EL (cell line): ENCODE measurements at places on chromosomes 7 and 10.

DNA sequence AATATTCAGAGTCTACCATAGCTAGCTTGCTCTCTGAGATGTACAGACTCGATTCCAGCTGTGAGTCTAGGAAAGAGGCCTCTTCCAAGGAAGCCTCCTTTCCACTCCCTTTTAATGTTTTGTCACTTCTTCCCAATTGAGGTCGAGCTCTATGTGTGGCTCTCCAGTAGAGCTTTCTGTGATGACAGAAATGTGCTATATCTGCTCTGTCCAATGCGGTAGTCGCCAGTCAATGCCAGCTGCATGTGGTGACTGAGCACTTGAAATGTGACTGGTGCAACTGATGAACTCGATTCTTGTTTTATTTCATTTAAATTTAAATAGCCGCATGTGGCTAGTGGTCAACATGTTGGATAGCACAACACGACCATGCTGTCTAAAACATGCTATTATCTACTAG, 387.0 kb upstream of the NRP1 start:
- no peak for DNase-seq

GRCh38 chr7:80823057-80823456, 95.8 kb downstream of the SEMA3C start:
- DNase-seq = no peak

DNA sequence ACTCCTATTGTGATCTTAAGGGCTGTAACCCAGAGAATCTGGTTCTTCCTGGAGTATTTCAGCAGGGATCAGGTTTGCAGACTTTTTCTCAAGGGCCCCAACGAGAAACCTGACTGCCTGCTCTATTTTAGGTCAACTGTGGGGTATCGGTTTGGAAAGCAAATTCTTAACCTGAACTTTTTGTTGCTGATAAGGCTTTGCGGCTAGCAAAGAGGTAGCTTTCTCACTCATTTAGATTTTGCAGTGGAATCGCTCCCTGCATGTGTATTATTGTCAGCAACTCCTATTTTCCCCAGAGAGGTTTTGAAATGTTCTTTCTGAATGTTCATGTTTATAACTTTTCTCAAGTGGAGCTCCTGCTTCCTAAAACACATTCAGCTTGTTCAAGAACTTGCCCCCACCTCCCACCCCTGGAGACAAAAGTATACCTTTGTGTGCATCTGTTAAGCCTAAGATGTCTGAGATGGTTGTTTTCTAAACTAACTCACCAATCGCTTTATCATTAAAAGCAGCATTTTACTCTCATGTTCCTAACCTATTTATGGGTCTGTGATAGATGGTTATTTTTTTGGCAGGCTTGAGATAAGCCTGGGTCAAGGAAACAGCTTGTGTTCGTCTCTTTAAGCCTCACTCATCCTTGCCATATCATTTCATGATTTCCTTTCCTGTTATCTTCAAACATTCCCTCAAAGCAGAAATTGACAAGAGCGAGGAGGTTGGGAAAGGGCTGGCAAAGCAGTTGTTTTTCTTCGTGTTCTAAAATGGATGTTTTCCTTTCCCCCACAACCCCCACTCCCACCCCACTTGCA, 129.8 kb downstream of the BAMBI start:
- DNase-seq = no peak

- DNase-seq = no peak
These were observed 19.0 kb downstream of the RBM48 start for GRCh38 chr7:92547579-92547978.

DNA sequence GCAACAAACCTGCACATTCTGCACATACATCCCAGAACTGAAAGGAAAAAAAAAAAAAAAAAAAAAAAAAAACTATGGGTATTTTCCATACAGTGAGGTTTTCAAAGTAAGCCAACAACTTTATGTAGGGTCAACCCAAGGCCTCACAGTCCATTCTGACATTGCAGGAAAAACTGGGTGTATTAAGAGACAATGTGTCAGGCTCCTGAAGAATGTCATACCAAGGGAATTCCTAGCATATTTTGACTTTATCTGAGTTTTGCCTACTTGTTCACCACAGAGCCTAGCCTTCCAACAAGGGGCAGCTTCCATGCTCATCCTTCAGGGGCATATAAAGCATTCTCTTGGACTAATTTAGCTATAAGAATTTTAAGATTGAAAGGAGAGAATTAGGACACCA, 368.9 kb downstream of the PLXDC2 start:
- DNase-seq = no peak

DNA sequence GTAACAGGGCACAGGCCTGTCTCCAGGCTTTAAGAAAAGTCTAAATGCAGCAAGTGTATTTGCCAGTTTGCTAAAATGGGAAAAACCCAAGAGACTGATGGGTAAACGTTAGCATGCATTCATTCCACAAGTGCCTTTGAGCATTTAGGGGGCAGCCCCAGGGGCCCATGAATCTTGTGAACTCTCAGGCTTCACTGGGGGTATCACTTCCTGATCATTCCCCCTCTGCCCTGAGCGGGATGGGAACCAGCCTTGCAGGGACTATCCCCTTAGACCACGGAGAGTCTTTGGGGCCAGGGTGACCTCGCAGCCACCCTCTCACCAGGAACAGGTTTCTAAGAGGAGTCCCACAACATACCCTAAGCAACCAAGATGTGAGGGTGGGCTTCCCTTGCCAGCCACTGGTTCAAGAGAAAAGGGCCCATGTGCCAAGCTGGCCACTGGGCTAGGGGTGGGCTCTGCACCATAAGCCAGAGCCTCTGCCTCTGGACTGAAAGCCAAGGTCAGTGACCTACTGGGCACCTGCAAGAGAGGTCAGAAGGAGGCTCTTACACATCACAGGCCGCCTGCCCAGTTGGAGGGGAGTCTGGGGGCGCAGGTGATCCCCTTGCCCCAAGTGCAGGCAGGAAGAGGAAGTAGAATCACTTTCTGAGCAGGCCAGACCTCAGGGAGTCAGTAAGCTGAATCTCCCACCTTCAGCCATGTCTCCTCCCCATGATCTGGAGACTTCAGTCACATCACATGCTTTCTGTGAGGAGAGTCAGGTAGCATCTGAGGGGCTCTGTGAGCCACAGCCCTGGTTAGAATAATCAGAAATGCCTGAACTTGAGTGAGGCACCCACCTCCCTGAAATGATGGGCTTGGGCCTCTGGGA, 75.0 kb downstream of the C10orf105 start:
- DNase-seq = no peak

- no peak for DNase-seq
These were observed 50.5 kb upstream of the MRLN start for GRCh38 chr10:59803714-59804113.

DNA sequence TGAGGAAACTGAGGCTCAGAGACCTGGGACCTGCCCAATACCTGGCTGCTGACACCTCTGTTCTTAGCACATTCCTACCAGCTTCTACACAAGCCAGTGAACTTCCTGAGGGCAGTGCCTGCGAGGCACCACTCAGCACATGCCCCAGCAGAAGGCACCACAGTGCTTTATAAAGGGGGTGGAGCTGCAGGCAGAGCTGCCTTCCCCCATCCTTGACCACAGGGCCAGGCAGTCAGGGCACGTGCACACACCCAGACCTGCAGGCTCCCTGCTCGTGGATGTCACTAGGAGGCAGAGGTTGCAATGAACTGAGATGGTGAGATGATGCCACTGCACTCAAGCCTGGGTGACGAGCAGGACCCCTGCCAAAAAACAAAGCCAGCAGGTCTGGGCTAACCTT, 39.2 kb upstream of the TUBB8 start:
- no peak for DNase-seq

GRCh38 chr7:58316-58715, 134.1 kb upstream of the FAM20C start:
- DNase-seq = no peak

- DNase-seq = no peak
These were observed 38.4 kb upstream of the C10orf120 start for GRCh38 chr10:122738031-122738430.

- DNase-seq = no peak
These were observed 212.6 kb downstream of the CACNA2D1 start for GRCh38 chr7:82230811-82231581.

- no peak for DNase-seq
These were observed 22.5 kb downstream of the UPP1 start for GRCh38 chr7:48111596-48111995.

GRCh38 chr10:31808258-31809218, 120.1 kb downstream of the ARHGAP12 start:
- DNase-seq = peak; percentile 66

DNA sequence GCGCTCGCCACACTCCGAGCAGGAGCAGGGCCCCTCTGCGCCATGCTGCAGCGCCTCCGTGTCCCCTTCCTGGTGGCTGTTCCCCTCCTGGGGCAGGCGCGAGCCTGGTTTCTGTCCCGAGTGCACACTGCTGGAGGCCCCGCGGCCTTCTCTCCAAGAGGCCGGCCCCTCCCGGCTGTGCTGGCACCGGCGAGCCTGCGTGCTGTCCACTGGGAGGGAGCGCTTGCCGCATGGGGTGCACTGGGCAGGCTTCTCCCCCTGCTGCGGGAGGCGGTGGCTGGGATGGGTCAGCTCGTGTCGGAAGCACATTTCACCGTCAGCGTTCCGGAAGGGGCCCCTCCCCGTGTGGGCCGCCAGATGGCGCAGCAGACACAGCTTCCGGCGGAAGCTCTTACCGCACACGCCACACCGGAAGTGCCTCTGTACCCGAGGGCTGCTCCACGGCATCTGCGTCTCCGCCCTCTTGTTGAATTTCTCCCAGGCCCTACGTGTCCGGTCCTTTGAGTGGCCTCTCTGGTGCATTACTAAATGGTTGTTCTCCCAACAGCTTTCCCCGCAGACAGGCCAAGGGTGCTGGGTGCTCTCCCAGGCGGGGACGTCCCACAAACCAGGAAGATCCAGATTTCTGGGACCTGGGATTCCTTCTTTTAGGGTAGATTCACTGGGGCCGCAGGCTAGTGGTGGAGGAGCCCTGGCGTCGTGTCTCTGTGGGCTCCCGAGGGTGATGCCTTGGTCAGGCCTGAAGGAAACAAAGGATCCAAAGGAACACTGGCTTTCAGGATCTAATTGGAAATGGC, 18.7 kb downstream of the ZNF786 start:
- DNase-seq = no peak

DNA sequence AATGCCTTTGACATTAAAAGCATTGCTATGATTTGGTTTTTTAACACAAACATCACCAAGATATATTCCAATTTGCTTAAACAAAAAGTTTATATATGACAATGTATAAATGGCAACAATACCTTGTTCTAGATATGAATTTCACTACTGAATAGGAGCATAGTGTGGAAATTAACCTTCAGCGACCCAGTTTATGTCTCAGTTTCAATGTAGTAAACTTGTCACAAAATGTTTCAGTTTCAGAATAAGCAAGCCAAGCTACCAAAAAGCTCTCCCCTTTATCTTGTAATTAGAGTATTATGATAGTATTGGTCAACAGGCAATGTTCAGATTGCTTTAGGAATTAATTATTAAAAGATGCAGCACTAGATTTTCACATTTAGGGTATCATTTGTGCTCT, 99.6 kb upstream of the PCDH15 start:
- DNase-seq = no peak

GRCh38 chr10:32166365-32166764, 110.1 kb upstream of the KIF5B start:
- no peak for DNase-seq

DNA sequence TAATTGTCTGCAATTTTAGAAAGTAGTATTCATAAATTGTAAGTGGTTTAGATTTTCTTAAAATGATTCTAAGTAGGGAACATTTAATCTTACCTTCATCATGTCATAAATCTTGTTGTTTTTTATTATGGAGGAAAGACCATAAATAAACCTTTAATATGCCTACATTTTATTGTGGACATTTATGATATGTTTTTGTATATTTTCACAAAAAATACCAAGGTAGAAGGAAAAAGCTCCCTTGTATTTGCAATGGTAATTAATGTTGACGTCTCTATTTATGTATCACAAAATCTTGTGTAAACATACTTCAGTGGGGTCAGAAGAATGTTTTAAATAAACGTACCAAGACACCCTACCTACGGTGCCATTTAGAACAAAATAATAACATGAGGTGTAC, 155.7 kb upstream of the FAM171A1 start:
- no peak for DNase-seq

- DNase-seq = no peak
These were observed 31.6 kb downstream of the IKZF1 start for GRCh38 chr7:50335795-50336754.

DNA sequence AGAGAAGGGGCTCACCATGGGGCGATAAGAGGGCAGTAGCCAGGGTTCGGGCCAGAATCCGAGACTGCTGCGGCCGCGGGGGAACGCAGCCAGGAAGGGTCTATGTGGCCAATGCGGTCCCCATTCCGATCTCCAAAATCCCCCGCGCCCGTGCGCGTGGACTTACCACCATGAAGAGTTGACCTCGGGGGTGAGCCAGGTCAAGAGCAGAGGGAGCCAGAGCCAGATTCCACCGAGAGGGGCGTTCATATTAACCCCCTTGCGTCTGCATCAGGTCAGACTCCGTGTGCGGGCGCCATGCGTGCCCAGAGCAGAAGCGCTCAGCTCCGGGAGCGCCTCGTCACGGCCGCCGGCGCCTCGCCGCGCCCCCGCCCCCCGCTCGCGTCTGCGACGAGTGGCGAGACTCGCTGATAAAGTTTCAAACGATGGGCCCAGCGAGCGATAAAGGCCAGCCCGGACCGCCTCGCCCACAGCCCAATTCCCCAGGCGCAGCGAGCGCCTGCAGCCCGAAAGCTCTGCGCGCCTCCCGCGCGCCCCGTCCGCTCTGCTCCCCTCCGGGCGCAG, at the start of gene WNT2:
WNT2 (minus strand) TSS at position 318 of the 564 bp plus-strand sequence; CDS start at position 249, 69 bp downstream.
- peak; percentile 20 for DNase-seq

DNA sequence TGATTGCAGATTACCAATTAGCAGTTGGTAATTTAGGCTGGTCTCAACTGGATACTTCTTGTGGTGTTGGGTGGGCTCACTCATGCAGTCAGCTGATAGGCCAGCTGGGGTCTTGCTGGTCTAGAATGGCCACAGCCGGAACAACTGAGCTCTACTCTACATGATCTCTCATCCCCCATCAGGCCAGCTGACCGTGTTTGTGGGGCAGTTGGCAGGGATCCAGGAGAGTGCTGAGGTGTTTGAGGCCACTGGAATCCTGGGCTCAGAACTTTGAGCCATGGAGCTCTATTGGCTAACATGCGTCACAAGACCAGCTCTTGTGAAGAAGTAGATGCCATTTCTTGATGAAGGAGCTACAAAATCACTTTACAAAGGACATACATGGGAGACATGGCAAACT, 242.4 kb downstream of the GFRA1 start:
- no peak for DNase-seq

DNA sequence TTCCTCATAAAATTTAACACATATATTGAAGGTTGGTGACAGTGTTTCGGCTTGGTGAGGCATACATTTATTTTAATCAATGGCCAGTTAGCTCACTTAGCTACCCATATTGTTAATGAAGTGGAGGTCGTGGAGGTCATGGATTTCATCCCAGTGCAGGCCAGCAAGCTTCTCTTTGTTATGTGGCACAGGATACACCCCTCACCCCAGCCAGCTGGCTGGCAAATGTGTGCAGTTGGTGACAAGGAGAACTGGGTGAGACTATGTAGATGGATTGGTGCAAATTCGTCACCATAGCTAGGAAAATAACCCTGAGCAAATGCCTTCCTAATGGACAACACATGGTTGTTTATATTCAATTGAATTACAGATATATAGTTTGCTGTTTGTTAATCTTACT, 50.5 kb upstream of the FOXP2 start:
- DNase-seq = no peak
